Stimulated activated effector memory CD8-positive, alpha-beta T cell treated with anti-CD3 and anti-CD28 coated beads, Interleukin-12 subunit alpha, Interleukin-12 subunit beta, amount 100 ng/mL, for 72 hours (primary cell): ENCODE measurements at places on chromosomes 4 and X.

DNA sequence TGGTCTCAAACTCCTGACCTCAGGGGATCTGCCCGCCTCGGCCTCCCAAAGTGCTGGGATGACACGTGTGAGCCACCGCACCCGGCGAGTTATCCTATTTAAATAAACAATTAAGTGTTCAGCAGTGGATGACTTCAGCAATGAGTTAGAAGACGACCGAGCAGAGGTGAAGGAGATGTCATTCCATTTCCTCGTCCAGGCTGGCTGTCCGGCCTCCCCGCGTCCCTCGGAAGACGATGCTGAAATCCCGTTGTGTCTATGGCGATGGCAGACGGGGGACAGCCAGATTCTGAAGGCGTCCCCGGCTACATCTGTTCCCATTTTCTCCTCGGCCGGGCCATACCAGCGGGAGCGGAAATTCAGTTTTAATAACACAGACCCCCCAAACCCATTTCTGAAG, 209.8 kb downstream of the CRLF2 start:
- no peak for DNase-seq

DNA sequence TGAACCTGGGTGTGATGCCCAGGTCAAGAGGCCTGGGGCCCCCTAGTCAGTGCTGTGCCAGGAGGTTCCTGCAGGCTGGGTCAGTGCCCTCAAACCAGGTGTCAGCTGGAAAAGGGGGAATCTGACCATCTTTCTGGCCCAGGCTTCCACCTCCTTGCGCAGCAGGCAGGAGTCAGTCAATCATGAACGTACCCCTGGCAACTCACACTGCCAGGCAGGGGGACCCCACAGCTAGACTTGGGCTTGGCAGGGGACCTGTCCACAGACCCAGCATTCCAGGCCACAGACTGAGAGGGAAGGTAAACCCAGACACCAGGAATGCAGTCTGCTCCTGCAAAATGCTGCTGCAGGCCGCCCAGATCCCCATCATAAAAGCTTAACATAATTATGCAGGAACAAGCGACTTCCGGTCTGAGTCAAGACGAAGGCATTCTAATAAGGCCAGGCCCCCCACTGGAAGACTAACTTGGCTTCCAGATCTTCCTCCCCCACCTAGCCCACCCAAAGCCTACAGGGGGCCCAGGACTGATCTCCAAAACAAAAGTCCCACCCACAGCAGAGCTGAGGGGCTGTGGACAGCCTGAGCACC, 156.3 kb downstream of the BCOR start:
- no peak for DNase-seq

DNA sequence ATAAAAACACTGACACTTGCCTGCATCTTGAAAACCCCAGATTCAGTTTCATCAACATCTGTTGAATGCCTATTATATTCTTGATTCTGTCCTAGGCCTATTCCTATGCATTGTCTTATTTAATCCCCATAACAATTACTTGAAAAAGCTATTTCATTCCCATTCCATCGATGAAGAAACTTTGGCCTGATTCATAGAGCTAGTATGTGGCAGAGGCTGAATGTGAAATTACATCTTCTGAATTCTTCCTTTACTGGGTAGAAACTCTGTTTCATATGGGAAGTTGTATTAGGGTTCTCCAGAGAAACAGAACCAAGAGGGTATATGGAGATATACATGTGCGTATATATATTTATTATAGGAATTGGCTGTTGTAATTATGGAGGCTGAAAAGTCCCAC, 35.0 kb upstream of the SLC4A4 start:
- no peak for DNase-seq

DNA sequence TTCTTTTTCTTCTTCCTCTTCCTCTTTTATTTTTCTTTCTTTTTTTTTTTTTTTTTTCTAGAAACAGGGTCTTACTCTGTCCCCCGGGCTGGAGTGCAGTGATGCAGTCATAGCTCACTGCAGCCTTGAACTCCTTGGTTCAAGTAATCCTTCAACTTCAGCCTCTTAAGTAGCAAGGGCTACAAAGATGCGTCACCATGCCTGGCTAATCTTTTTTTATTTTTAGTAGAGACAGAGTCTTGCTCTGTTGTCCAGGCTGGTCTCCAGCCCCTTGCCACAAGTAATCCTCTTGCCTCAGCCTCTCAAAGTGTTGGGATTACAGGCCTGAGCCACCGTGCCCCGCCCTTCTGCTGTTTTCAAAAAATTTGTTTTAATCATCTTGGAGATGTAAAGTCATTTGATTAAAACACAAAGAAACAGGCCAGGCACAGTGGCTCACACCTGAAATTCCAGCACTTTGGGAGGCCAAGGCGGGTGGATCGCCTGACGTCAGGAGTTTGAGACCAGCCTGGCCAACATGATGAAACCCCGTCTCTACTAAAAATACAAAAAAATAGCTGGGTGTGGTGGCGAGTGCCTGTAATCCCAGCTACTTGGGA, 28.1 kb downstream of the SYNPO2 start:
- no peak for DNase-seq

DNA sequence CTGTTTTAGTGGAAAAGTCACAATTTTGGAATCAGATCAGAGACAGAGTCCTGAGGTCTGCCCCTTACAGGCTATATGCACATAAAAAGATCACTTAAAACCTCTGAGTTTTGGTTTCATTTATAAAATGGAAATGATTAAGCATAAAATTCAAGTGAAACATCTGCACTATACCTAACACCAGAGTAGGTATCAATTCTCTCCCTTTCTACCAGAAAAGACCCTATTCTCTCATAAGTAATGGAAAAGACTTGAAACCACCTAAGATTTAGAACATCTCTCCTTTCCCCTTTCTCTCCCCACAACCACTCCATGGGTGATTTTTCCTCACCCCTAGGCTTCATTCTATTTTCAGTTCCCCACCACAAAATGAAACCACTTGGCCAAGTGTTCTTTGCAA, 907 bp downstream of the LHFPL1 start:
- DNase-seq: no peak

DNA sequence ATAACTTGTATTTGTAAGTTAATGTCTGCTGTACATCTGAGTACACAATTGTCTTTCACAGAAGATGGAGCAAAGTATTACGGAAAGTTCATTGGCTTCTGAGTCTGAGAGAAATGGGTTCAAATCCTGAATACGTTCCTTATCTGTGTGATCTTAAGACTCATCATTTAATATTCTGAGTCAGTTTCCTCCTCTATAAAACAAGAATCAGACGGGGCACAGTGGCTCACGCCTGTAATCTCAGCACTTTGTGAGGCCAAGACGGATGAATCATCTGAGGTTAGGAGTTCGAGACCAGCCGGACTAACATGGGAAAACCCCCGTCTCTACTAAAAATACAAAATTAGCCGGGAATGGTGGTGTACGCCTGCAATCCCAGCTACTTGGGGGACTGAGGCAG, 57.8 kb downstream of the APBB2 start:
- DNase-seq: no peak

DNA sequence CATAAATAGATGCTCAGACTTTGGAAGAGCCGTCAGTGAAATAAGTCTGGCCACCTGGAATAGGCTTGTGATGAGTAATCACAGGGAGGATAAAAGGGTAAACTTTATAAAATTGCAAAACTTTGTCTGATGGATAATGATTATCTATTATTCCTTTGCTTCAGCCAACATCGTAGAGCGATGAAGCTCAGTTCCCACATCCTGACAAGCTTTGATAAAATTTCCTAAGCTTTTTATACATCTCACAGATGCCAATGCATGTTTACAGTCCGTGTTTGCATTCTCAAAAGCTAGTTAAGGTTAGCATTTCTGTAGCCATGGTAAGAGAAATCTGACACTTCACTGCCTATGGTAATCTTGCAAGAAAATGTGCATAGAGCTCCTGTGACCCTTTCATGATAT, 15.4 kb upstream of the UGDH start:
- DNase-seq: no peak

DNA sequence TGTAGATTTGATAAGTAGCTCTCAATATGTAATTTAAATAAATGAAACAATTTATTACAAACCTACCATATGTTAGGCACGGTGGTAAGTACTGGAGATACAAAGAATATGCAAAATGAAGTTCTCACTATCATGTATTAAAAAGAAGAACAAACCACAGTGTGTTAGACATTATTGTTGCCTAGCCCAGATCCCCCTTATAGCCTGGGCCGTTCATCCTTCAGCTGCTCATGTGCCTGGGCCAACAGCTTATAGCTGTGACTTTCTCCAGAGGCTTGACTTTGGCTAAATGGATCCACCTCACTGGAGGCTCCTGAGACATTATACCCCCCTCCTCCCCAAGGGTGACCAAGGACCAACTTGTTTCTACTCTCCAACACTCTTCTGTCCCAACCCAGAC, 29.8 kb upstream of the CCNG2 start:
- no peak for DNase-seq

- no peak for DNase-seq
Measured at GRCh38 chrX:148874636-148875246, 374.3 kb downstream of the AFF2 start.

GRCh38 chr4:54224996-54225597, 4.0 kb upstream of the PDGFRA start:
- no peak for DNase-seq

DNA sequence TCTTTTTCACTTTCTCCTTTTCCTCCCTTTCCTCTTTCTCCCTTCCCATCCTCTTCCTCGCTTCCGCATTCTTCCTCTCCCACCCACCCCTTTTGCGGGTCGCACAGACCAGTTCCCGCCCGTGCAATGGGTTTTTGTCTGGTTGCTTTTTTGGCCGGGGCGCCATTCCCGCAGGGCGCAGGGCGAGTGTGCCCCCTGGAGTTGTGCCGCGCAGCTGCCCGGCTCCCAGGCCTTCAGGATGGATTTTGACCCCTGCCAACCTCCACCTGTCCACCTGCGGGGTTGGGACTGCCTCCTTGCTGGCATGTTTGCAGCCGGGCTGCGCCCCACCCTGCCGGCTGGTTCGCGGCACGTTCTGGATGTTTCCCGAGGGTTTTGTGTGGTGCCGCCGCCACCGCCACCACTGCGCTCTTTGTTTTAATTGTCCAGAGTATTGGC, 578 bp upstream of the SEL1L3 start:
- no peak for DNase-seq

DNA sequence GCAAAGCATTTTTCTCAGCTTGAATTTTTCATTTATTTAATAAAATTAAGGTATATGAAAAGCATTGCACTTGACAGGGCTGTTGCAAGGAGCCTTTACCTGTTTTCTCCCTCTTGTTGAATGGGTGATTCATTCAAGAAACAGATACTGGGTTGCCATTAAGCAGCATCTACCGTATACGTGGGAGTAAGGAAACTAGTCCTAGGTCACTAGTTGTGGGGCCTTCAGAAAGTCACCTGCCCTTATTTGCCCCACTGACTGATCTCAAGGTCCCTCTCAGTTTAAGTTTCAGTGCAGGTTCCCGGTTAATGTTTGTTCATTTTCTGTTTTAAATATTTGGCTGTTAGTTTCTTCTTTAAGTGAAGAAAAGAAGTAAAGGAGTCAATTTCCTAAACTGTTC, 34.0 kb downstream of the LHFPL1 start:
- no peak for DNase-seq

DNA sequence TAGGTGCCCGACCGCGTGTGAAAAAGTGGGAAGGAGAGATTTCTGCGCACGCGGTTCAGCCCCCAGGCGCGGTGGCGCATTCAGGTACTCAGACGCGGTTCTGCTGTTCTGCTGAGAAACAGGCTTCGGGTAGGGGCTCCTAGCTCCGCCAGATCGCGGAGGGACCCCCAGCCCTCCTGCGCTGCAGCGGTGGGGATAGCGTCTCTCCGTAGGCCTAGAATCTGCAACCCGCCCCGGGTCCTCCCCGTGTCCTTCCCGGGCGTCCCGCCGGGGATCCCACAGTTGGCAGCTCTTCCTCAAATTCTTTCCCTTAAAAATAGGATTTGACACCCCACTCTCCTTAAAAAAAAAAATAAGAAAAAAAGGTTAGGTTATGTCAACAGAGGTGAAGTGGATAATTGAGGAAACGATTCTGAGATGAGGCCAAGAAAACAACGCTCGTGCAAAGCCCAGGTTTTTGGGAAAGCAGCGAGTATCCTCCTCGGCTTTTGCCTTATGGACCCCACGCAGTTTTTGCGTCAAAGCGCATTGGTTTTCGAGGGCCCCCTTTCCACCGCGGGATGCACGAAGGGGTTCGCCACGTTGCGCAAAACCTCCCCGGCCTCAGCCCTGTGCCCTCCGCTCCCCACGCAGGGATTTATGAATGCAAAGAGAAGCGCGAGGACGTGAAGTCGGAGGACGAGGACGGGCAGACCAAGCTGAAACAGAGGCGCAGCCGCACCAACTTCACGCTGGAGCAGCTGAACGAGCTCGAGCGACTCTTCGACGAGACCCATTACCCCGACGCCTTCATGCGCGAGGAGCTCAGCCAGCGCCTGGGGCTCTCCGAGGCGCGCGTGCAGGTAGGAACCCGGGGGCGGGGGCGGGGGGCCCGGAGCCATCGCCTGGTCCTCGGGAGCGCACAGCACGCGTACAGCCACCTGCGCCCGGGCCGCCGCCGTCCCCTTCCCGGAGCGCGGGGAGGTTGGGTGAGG, 3.7 kb downstream of the SHOX start:
- DNase-seq: no peak

DNA sequence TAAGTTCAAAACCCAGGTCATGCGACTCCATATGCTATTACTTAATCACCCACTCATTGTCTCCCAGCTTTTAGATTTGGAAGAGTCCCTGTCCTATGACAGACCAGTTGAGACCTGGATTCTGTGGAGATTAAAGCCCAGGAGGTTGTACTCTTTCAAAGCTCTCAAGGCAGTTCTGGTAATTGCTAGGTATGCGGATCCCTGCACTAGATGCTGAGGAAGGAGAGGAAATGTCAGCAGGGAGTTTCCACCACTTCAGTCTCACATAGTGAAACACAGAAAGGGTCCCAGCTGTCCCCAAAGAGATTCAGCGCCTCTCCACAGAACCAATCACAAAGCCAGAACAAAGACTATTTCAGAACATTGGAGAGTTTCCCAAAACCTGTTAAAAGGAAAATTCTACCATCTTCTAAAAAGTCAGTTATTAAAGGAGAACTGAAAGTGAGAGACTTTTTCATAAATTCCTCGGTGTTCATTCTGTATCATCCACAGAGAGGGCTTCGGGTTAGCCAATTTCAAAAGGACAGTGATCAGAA, 53.4 kb downstream of the IRF2 start:
- DNase-seq: no peak

DNA sequence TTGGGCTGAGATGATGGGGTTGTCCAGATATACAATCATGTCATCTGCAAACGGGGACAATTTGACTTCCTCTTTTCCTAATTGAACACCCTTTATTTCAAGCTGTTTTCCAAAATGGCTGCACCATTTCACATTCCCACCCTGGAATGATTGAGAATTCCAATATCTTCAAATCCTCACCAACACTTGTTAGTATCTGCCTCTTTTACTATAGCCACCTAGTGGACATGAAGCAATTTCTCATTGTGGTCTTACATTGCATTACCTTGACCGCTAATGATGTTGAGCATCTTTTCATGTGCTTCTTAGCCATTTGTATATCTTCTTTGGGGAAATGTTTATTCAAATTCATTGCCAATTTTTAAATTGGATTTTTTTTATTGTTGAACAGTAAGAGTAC, 364.8 kb downstream of the SMARCA1 start:
- DNase-seq: no peak

- DNase-seq: no peak
Measured at GRCh38 chr4:30811296-30811695, 91.1 kb downstream of the PCDH7 start.

- no peak for DNase-seq
Measured at GRCh38 chr4:17174751-17175150, 276.3 kb upstream of the LDB2 start.

- DNase-seq: no peak
Measured at GRCh38 chrX:71171110-71171801, 26.6 kb downstream of the NLGN3 start.

- DNase-seq: no peak
Measured at GRCh38 chr4:2832981-2833670, 10.5 kb upstream of the ADD1 start.
